ENCODE measurements at places on chromosomes 7 and 10.
A peak's percentile ranks its signal among the peaks of the same experiment; 100 is the strongest.

GRCh38 chr7:104005197-104005596, 15.7 kb upstream of the RELN start:
- no peak for DNase-seq

- DNase-seq = no peak
These were observed 38.8 kb upstream of the CDK6 start for GRCh38 chr7:92875173-92875572.

GRCh38 chr10:45091968-45092367, 91.2 kb downstream of the ZNF22 start:
- DNase-seq = no peak

DNA sequence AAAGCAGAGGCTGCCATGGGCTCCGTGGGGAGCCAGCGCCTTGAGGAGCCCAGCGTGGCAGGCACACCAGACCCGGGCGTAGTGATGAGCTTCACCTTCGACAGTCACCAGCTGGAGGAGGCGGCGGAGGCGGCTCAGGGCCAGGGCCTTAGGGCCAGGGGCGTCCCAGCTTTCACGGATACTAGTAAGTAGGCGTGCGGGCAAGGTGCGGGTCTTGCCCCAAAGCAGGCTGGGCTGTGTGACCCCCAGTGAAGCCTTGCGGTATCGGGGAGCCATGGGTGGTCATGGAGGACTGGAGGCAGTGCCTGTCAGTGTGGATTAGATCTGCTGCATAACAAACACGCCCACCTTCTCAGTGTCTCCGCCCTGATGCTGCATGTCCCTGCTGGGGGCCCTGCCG, 5.1 kb downstream of the SLC29A4 start:
- no peak for DNase-seq

- DNase-seq = no peak
These were observed 52.8 kb upstream of the SVIL start for GRCh38 chr10:29687421-29688164.

- DNase-seq = no peak
These were observed 109.9 kb downstream of the ATXN7L1 start for GRCh38 chr7:105766421-105767073.

GRCh38 chr7:157397731-157398691, 61.2 kb downstream of the DNAJB6 start:
- peak; percentile 48 for DNase-seq

DNA sequence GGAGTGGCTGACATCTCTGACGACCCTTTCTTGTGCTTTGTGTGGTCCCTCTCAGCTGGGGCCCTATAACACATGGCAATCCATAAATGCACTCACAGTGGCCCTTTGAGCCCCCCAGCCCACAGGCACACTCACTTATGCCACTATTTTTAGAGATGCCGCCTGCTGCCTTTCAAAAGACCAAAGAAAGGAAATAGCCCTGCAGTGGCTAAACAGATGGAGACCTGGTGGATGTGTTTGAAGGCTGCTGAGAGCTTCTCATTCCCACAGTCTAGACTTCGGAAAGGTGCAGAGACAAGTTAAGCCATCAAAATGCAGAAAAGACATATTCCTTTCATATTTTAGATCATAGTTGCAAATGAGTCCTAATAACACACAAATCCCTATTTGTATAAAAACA, 42.0 kb upstream of the PDZD8 start:
- DNase-seq = no peak

GRCh38 chr7:25725451-25725850, 426.5 kb upstream of the NFE2L3 start:
- DNase-seq = no peak

- DNase-seq = no peak
These were observed 126.5 kb downstream of the SLIT1 start for GRCh38 chr10:97059006-97059871.

- DNase-seq = no peak
These were observed 70.7 kb downstream of the BEND7 start for GRCh38 chr10:13457958-13458686.

- DNase-seq = no peak
These were observed 208.5 kb downstream of the EXOC4 start for GRCh38 chr7:133461421-133461820.

- DNase-seq = no peak
These were observed 369.7 kb upstream of the NPVF start for GRCh38 chr7:25597946-25598345.

GRCh38 chr7:94276027-94276426, 118.7 kb upstream of the COL1A2 start:
- DNase-seq = no peak

DNA sequence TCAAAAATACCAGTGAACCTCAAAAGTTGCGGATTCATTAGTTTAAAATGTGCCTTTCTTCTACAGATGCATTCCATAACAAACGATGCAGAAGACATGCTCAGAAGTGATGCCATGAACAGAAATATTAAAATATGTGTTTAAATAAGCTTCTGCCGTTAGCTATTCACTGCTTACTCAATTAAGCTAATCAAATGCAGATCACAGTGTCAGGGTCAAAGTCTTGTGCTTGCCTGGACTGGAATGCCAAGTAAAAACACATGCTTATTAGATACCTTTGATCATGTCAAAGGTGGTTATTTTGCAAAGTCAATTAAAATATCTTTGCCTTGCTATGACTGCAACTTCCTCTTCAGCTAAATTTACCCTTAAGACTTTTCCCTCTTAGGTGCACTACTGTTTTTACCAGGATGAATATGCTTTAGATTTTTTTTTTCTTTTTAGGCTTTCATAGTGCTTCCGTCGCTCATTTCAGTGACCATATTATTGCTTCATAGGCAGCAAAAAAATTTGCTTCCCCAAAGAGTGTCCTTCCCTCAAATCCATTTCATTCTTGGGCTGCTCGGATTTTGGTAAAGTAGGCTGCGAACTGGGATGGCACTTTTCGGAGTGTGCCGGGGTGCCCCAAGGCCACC, 905 bp downstream of the ASB13 start:
- DNase-seq = no peak

GRCh38 chr7:148804343-148805235, 79.5 kb downstream of the EZH2 start:
- DNase-seq = no peak

DNA sequence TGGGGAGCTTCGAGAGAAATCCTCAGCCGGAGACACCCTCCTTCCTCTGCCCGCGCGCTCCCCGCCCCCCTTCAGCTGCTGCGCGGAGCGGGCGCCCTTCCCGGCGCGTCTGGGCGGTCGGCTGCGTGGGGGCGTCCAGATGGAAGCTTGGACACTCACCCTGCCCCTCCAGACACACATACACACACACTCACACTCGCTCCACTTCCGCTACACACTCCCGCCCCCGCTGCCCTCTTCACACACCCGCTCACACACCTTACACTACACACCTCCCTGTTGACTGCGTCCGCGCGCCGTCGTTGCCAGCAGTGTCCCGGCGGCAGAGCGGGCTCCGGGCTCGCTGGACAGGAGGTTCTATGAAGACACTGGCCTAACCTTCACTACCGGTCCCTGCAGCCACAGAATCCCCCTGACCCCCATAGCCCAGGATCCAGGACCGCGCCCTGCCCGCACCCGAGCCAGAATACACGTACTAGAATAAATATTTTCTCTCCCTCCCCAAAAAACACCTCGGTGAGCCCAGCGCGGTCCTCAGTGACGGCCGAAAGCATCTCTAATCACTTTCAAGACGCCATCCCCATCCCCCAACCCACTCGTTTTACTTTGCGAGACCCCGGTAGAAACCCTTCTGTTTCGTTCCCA, 1.1 kb upstream of the EGR2 start:
- no peak for DNase-seq

DNA sequence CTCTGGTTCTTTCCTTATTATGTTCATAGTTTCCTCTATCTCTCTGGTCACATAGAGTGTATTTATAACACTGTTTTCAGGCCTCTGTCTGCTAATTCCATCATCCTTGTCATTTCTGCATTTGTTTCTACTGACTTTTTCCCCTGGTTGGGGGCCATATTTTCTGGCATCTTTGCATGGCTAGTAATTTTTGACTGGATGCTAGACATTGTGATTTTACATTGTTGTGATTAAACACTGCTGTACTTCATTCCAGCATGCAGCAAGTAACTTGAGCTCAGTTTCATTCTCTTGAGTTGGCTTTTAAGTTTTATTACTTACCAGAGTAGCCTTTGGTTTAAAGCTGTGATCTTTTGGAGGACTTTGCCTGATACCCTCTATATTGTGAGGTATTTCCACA, 6.8 kb upstream of the DOCK1 start:
- DNase-seq = no peak

DNA sequence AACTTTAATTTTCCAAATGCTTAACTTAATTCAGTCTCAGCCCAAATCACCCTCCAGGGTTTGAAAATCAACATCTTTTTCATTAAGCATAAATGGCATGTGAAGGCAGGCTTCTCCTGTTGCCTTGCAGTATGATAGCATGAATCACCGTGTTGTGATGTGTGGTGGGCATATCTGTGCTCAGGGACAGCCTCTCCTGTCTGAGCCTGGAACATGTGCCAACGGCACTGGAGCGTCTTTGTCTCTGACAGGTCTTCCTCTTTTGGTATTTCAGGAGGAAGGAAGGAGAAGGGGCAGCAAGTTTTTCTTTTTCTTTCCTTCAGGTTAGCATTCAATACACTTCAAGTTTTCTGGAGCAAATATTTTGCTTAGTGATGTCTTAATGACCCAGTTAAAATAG, 57.6 kb downstream of the LRGUK start:
- DNase-seq = no peak

DNA sequence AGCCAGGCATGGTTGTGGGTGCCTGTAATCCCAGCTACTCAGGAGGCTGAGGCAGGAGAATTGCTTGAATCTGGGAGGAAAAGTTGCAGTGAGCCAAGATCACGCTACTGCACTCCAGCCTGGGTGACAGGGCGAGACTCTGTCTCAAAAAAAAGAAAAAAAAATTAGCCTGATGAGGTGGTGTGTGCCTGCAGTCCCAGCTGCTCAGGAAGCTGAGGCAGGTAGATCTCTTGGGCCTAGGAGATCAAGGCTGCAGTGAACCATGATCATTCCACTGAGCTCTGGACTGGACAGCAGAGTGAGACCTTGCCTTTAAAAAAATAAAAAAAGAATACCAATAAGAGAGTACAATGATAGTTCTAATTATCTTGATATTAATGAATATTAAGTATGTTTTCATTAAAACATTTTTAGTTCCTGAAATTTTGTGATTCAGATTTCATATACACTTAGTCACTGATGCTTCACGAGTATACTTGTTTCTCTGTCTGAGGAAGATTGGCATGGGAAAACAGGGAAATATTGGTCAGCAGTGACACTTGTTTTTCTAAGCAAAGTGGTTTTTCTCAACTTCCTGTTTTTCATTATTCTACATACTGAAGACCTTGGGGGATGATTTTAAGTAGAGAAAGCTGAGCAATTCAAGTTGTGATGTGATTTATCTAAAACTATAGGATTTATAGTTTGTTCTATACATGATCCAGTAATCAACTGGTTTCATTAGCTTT, 76.8 kb downstream of the ADK start:
- no peak for DNase-seq

- no peak for DNase-seq
These were observed 122.3 kb downstream of the DOCK4 start for GRCh38 chr7:112083776-112084355.

GRCh38 chr7:17554341-17555015, 256.0 kb downstream of the AHR start:
- DNase-seq = no peak

DNA sequence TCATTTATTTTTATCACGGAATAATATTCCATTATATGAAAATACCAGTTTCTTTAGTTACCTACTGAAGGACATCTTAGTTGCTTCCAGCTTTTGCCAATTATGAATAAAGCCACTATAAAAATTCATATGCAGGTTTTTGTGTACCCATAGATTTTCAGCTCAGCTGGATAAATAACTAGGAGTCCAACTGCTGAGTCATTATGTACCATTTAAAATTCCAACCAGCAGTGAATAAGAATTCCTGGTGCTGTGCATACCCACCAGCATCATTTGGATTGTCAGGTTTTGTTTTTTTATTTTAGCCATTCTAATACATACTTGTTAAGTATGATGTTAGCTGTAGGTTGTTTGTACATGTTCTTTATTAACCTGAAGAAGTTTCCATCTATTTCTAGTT, 14.5 kb downstream of the FAM24B start:
- DNase-seq = no peak

GRCh38 chr7:50781381-50782293, 1.1 kb downstream of the GRB10 start:
- DNase-seq = peak; percentile 28

DNA sequence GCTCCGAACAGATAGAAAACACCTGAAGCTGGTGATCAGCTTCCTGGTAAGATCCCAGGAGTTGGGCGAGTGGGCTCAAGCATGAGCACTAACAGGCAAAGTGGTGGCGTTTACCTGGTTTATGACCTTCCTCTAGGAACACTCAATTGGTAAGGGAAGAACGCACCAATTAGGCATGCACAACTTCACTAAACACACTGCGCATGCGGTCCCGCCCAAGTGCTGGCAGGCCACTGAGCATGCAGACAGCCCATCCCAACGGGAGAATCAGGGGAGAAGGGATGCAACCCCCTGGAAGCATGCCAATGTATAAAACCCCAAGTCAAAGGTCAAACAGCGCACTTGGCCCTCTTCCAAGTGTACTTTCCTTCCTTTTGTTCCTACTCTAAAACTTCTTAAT, 70.4 kb downstream of the LYZL2 start:
- no peak for DNase-seq

GRCh38 chr10:44890696-44891563, 20.2 kb upstream of the TMEM72 start:
- DNase-seq = no peak

- peak; percentile 13 for DNase-seq
These were observed 49.5 kb downstream of the VIPR2 start for GRCh38 chr7:159094919-159095915.

- no peak for DNase-seq
These were observed 17.7 kb downstream of the FRG2B start for GRCh38 chr10:133608855-133609254.

DNA sequence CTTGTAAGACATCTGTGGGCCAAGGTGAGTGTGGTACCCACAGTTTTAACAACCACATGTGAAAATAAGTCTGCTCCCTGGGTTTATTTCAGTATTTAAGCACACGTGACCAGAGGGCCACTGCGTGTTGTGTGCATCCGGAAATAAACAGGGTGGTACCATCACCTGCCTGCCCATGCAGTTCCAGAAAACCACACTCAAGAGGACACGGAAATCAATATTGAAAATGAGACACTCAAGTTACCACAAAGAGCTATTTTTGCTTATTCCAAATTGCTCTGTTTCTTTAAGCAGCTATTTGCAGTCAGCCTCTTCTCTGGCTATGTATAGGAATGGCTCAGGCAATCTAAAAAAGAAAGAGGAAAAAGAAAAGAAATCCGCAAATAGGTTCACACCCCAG, 71.8 kb upstream of the LOXL4 start:
- no peak for DNase-seq

DNA sequence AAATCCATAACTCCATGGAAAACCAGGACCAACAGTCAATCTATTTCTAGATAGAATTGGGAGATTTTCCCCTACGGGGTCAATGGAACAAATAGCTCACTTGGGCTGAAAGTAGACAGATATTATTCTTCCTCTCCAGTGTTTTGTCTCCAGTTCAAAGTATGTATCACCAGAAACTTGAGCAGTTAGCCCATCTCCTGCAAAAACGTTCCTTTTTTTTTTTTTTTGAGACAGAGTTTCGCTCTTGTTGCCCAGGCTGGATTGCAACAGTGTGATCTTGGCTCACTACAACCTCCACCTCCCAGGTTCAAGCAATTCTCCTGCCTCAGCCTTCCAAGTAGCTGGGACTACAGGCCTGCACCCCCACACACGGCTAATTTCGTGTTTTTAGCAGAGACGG, 390.0 kb upstream of the AUTS2 start:
- DNase-seq = no peak
